ENCODE measurements at places on chromosomes 13 and 19.

DNA sequence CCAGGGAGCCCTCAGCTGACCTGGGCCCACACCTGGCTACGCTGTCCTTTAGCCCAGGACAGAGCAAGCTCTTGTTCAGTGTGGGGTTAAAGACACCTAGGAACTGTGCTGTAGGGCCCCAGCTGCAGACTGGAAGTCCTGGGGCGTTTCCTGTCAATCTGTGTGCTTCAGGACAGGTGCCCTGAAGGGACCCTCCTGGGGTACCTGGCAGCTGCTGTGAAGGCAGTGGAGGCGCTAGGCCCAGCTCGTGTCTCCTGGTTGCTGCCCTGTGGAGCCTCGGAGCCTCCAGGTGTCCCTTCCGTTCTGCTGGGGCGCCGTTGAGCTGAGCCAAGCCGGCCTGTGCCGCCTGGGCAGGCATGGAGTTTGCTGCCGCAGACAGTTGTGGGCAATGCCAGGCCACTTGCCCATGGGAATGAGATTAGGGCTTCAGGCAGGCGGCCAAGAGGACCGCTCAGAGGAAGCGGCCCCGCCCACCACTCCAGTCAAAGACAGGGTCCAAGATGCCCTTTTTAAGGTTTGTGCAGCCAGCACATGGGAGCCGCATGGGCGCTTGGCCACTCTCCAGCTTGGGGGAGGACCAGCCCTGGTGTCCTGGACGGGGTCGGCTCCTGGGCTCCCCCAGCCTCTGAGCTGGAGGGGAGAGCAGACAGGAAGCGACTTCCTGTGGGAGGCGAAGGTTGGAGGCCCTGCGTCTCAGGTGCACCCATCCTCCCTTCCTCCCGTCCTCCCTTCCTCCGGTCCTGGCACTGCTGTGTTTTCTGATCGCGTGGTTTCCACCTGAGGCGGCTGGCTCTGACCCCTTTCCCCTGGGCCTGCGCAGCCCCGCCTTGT, 4.0 kb downstream of the PTBP1 start:
- DNase-seq = no peak

- DNase-seq = no peak
These were observed 418.8 kb downstream of the GPC5 start for GRCh38 chr13:91817250-91817649.

DNA sequence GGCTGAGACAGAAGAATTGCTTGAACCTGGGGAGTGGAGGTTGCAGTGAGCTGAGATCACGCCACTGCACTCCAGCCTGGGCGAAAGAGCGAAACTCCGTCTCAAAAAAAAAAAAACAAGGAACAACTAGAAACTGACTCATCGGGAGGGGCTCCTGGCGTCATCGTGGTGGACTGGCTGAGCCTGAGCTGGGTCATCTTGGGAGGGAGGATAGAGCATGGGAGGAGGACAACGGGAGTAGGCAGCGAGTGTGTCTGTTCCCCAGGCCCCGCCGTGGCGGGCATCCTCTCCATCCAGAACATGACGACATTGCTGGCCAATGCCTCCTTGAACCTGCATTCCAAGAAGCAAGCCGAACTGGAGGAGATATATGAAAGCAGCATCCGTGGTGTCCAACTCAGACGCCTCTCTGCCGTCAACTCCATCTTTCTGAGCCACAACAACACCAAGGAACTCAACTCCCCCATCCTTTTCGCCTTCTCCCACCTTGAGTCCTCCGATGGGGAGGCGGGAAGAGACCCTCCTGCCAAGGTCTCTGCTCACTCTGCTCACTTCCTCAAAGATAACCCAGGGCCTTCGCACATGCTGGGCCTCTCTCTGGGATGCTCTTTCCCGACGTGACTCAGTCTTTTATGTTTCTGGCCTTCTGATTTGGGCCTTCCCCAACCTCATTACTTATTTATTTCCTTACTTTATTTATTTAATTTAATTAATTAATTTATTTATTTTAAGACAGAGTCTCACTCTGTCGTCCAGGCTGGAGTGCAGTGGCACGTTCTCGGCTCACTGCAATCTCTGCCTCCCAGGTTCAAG, 16.6 kb downstream of the DDX39A start:
- DNase-seq = peak; percentile 94

- DNase-seq = peak; percentile 46
These were observed 379.4 kb downstream of the KLF12 start for GRCh38 chr13:73754727-73755292.

GRCh38 chr13:40261336-40261735, 405.1 kb downstream of the FOXO1 start:
- no peak for DNase-seq

DNA sequence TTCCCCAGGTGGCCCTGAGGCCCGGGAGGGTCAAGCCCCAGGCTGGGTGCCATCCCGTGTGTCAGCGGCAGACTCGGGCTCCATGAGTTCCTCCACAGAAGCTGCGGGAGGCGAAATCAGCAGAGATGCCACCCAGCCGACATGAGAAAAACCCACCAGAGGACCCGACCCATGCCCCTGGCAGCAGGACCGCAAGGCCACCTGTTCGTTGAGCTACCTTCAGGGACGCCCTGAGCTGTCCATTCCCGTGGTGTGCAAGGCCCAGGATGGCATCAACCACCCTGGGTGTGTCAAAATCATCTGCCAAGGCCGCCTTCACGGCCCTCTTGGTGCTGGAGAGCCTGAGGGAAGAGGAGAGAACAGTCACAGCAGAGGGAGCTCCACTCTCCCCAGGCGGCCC, 30.4 kb downstream of the NAXD start:
- DNase-seq = no peak

DNA sequence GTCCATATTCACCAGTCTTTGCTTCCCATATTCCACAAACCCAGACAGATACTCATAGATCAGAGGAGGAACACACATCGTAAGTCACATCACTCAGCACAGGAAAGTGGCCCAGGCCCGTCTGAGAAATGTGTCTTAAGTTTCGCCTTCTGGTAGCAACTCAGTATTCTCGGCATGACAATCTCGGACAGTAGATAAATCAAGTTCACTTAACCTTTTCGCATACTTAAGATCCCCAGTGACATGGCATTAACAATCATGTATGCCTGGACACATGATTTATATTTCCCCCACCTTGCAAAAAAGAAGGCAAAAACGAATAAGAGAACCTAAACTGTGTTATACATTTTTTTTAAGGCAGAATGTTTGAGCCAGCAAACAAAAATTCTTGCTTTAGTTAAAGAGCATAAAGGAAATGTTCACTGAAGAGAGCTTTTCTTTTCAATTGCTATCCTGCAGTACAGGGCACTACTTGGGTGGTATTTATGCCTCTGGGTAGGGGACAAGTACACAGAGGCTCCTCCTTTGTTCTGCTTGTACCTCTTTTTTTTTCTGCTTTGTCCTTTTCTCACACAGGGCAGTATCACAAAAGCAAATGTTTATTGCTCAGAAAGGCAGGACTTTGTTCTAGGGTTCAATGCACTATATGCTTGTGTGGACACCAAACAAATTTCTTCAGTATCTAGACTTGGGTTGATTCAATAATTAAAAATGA, 360.6 kb downstream of the TDRD3 start:
- no peak for DNase-seq

GRCh38 chr19:48518207-48518606, 6.6 kb upstream of the LMTK3 start:
- no peak for DNase-seq

All from inflammatory macrophage treated with lipopolysaccharide for 4 hours (primary cell).